Activated naive CD4-positive, alpha-beta T cell treated with anti-CD3 and anti-CD28 coated beads, Interleukin-2, amount 10 ng/mL, durations not matched to agents 7 days and 5 days (primary cell): ENCODE measurements at places on chromosomes 5 and 9.

GRCh38 chr5:36666274-36666673 is 59.9 kb downstream of the SLC1A3 start:
- H3K27ac ChIP-seq = no peak overlapping the region
- no peak overlapping the region for H3K4me3 ChIP-seq
- H3K36me3 ChIP-seq = no peaks in the 10 kb centered on the region
- DNase-seq = no peak
- H3K27me3 ChIP-seq = peaks cover 5% of the 10 kb centered on the region

- peaks cover 27% of the 10 kb centered on the region for H3K27me3 ChIP-seq
- no peaks in the 10 kb centered on the region for H3K4me1 ChIP-seq
- no peak overlapping the region for H3K4me3 ChIP-seq
- no peak for DNase-seq
- no peaks in the 10 kb centered on the region for H3K36me3 ChIP-seq
Measured at GRCh38 chr5:133891390-133891789, 77.0 kb downstream of the C5orf15 start.

DNA sequence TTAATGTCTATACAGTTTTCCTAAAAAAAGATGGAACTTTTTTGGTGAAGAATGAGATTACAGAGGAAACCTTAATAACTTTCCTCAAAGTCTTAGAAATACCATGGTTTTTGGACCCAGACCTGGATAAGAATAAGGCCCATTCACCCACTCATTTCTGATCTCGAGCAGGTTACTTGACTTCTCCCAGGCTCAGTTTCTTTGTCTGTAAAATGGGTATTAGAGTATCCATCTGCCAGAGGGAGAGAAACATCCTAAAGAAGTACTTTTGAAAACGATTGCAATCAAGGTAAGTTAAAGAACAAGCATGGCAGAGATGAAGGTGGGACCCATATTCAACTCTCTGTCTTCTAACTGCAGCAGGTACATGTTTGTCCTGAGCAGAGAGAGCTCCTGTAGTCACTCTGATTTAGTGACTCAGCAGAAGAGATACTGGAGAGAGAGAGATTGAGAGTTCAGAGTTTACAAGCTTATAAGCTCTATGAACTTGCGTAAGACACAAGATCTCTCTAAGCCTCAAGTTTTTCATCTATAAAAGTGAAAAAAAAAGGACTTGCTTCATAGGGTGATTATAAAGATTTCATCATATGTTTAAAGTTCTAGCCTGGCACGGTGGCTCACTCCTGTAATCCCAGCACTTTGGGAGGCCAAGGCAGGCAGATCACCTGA is 379.4 kb upstream of the SGCD start:
- H3K36me3 ChIP-seq = no peaks in the 10 kb centered on the region
- no peak overlapping the region for H3K27ac ChIP-seq
- no peak overlapping the region for H3K4me3 ChIP-seq
- peaks cover 3% of the 10 kb centered on the region for H3K4me1 ChIP-seq

DNA sequence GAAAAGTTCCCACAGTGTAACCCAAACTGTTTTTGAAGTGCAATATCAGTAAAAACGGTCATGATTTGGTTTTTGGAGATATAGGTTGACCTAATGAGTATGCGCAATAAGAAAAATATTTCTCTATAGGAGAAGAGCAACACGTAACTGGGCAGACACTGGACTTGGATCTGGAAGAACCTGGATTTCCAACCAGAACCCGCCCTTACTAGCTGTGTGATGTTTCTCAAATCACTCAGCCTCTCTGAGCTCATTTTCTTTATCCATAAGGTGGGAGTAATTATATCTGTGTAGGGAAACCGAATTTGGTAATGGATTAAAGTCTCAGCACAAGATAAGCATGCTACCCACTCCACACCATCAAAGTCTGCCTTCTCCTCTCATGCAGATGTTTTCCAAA is 169.1 kb downstream of the COL23A1 start:
- H3K27me3 ChIP-seq = peaks cover 19% of the 10 kb centered on the region
- H3K27ac ChIP-seq = no peak overlapping the region
- H3K4me3 ChIP-seq = no peak overlapping the region
- H3K36me3 ChIP-seq = no peaks in the 10 kb centered on the region

GRCh38 chr5:150595466-150596031 is 44.9 kb upstream of the SYNPO start:
- H3K27ac ChIP-seq = no peak overlapping the region
- no peak overlapping the region for H3K4me3 ChIP-seq
- no peak for DNase-seq
- no peaks in the 10 kb centered on the region for H3K4me1 ChIP-seq

DNA sequence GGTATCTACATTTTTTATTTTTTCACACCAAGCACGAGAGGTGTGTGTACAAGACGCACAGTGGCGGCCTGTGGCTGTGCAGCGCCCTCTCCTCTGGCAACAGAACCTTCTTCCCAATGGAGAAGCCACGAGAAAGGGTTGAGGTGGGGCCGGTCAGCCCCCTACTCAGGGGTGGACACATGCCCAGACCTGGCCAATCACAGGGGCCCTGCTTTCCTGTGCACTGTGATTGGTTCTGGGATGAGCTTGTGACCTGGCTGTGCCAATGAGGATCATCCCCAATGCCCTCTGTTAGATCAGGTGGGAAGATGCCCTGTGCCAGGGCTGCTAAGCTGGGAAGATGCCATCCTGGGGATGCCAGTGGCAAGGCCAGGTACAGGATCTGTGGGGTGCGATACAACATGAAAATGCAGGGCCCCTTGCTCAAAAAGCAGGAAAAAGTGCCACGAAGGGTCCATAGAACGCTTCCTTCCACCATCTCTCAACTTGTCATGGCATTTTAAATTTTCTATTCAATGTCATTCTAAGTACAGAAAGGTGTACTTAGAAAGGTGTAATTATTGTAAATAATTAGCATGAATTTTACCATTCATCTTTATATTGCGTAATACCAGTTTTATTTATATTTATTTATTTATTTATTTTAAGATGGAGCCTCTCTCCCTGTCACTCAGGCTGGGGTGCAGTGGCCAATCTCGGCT is 15.4 kb downstream of the IER5L start:
- H3K4me3 ChIP-seq = no peak overlapping the region
- H3K4me1 ChIP-seq = peaks cover 16% of the 10 kb centered on the region
- H3K27me3 ChIP-seq = no peaks in the 10 kb centered on the region
- H3K27ac ChIP-seq = no peak overlapping the region

DNA sequence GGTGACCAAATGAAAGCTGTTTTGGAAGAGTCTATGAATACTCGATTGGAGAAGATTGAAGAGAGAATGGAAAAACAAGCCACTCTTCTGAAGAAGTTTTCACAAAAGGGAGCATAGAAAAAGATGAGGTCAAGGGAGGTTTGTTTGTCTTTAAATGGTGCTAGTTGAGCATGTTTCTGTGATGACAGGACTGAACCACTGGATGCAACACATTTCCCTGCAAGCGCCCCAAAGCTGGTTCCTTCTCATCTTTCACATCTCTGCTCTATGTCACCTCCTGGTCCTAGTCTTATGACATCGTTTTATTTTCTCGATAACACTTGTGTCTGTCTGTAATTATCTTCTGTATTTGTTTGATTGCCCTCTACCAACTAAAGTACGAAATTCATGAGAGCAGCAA is 3.8 kb upstream of the CCDC192 start:
- no peaks in the 10 kb centered on the region for H3K27me3 ChIP-seq
- no peak overlapping the region for H3K4me3 ChIP-seq
- H3K27ac ChIP-seq = no peak overlapping the region
- H3K4me1 ChIP-seq = no peaks in the 10 kb centered on the region
- no peak for DNase-seq

DNA sequence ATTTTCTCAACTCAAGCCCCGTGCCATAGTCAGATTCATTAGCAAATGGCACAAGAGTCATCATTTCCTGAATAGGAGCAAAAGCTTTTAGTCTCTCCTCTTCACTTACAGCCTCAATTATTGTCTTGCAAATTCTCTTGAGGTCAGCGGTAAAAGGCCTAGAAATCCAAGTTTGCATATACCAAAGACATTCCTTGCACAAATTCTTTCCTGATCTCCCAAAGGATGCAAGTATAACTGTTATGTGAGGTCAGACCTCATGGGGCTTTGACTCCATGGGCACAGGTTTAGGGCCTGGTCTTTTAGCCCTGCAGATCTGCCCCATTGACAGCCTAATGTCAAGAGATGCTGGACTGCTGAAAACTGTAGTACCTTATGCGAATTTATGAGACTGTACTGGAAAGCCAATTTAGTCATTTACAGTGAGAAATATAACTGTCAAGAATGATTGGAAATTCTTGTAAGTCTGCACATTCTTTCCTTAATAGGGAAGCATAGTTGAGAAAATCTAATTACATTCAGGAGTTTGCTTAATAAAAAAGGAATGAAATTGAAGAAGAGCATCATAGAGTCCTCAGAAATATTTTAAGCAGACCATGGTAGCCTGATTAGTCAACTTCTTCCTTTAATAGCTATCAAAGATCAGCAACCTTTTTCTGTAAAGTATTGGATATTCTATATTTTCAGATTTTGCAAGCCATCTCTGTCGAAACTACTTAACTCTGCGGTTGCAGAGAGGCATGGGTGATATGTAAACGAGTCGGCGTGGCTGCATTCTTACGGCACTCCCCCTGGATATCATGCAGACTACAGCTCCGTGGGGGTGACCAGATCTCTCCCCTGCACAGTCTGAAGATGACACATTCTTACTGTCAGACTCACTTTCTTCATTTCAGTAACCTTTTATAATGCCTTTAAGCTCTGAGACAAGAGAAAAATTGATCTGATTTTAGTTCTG is 45.2 kb downstream of the GCNT4 start:
- peaks cover 3% of the 10 kb centered on the region for H3K4me1 ChIP-seq
- H3K27me3 ChIP-seq = peaks cover 4% of the 10 kb centered on the region
- no peak overlapping the region for H3K27ac ChIP-seq
- H3K36me3 ChIP-seq = no peaks in the 10 kb centered on the region
- no peak overlapping the region for H3K4me3 ChIP-seq
